ENCODE measurements at places on chromosomes 2 and 18.

DNA sequence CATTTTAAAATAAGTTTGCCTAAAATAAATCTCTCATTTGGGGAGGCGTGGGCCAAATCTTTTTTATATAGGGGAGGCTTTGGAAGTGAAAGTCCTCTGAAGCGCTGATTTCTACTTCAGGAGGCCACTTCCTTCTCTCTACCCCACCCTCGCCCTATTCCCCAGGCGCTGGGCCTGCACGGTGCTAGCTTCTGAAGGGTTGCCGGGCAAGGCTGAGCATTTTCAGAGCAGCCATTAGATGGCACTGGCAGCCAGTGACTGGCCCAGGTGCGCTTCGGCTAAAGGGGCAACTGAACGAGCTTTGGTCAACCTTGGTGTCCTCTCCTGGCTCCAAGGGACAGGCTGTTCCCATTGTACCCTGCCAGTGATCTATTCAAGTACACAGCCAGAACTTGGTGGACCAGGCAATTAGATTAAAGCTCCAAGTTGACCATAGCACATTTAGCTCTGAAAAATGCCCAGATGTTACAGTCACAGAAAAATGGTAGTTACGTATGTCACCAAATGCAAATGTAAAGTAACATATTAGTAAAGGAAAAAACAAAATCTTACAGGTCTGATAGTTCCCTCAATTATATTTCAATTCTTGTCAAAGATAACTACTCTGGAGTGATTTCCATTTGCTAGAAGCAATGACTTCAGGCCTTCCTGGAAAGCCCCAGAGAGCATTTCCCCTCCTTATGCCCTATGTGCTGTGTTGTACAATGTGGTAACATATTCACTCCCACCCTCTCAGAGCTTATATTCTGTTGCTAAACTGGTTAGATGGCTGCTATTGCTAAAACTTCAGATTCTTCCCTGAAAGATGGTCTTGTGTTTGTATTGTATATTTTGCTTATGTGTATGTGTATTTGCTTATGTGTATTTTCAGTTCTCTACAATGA is 2.1 kb downstream of the POMC start:
- DNase-seq = peak; percentile 61

- DNase-seq = no peak
Measured at GRCh38 chr2:4931721-4932365, 760.3 kb upstream of the SOX11 start.

DNA sequence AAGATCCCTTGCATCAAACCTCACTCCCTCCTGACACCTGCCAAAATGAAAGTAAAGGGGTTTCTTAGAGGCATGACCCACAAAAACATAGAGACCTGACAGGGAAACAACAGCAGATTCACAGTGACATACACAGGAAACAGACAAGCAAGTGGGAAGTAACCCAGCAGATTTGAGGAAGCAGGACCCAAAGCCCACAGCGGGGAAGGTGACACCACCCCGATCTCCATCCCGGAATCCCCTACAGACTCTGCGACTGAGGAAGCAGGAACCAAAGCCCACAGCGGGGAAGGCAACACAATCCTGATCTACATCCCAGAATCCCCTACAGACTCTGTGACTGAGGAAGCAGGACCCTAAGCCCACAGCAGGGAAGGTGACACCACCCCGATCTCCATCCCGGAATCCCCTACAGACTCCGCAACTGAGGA is 21.6 kb downstream of the CIB4 start:
- DNase-seq = no peak

GRCh38 chr2:58812771-58813344 is 571.7 kb upstream of the FANCL start:
- DNase-seq = no peak

DNA sequence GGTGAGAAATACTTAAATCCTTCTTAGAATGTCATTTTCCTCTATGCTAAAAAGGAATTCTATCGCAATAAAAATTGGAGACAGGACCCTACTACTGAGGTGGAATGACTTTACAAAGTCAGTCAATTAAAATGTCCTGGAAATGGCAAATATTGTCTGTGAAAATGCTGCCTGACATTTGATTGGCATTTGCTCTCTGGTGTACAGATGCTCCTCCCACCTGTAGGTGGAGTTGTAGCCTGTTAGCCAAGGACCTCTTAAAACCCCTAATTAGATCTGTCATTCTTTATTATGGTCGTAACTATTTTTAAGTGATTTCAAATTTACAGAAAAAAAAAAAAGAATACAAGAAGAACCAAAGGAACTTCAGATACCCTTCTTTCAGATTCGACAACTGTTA is 393.1 kb upstream of the KLHL29 start:
- DNase-seq = no peak

DNA sequence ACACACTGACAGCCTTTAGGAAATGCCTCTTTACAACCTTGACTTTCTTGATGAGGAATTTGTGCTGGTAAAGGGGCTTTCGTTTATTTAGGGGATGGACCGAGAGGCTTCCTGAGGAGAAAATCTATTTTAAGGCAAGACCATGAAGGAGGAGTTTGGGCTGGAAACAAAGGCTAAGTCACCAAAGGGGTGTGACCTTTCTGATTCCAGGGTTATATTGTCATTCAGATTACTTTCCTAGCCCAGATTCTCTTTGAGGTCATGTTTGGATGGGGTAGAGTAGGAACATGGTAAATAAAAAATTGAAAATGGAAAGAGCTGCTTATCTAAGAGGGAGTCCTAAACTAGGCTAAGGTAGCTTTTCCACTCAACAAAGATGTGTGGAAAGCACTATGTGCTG is 77.1 kb upstream of the UGP2 start:
- DNase-seq = no peak

- DNase-seq = no peak
Measured at GRCh38 chr2:238344035-238344434, 23.7 kb downstream of the TRAF3IP1 start.

All from CD4-positive, alpha-beta T cell treated with Interleukin-6 for 4 hours (primary cell).